ENCODE measurements at places on chromosomes 6 and 20.
A peak's percentile ranks its signal among the peaks of the same experiment; 100 is the strongest.

DNA sequence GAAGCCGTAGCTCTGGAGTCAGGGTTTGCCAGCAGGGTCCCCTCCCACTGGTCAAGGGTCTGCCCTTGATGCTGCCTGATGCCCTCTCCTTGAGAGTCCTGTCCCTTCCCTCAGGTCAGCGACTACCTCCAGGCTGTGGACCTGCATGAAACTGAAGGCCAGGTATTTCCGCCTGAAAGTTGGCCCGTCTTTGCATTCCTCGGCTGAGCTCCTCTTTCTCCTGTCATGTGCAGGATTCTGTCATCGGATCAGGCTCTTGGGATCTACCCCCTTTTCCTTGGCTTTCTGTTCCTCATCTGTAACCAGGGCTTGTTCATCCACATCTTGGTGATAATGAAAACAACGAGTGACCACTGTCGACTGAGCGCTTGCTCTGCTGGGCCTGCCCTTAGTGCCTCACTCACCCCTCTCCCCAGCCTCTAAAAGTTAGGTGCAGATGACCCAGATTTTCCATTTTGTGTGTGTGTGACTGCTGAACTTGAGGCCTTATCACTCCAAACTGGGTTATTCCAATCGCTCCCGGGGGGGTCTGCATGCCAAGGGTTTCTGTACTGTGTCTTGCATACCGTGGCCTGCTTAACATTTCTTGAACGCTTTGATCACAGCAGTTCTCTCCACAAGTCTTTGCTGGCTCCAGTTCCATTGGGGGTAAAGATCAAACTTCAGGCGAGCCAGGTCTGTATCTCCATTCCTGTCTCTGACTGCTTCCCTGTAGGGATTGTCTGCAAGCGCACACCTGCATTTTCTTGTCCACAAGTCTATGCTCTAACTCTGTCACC lies 81.6 kb downstream of the DTD1 start:
- no peak for DNase-seq

GRCh38 chr20:44714102-44714700 lies 968 bp upstream of the CCN5 start:
- DNase-seq, result no peak

GRCh38 chr6:129497481-129498441 lies 212.2 kb downstream of the ARHGAP18 start:
- DNase-seq, result no peak

- DNase-seq, result no peak
These were observed 198.6 kb downstream of the CDKAL1 start for GRCh38 chr6:20732896-20733295.

DNA sequence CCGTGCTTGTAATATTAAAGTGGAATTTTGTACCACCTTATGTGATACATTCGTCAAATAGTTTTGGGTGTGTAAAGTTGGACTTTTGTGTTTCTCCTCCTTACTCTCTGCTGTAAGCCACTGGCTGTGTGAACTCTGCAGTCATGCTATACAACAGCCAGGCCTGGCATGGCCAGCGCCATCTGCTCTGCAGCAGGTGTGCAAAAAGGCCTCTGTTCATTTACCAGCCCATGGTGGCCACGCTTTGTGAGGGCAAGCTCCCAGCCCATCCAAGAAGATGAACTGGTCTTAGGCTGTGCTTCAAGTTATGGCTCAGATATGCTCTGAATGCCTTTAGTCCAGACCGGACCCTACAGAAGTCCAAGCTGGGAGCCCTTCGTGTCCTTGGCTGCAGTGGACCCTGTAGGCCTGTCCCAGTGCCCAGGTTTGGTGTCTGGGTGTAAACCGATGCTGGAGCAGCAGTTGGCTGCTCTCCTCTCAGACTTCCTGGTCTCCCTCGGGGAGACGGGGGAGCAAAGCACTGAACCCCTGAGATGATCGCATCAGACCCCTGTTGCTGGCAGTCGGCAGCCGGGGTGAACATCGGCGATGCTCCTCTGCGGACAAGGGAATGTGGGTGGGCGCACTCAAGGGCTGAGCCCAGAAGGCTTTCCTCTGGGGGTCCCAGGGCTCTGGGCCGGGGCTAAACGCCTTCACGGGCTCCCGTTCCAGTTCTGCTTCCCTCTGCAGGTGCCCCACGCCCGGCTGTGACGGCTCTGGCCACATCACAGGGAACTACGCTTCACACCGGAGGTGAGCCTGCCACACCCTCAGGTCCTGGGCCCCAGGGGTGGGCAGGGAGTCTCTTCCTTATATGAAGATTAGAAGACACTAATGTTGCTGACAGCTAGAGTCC lies 28.6 kb upstream of the PCMTD2 start:
- no peak for DNase-seq

DNA sequence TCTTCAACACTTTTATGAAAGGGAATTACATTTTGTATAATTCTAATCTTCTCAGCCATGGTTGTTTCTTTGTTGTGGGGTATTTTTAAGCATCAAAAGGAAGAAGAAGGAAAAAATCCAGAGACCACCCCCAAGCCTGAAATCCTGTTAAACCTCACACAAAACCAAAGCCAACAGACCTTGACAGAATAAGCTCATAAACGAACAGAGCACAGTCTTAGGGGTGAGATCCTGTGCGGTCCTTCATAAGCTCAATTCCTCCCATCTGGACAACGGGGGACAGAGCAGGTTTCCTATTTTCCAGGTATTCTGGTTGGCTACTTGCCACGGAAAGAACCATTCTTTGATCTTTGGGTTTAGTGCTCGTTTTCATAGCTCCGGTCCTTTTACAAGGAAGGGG lies 151.3 kb upstream of the SULF2 start:
- no peak for DNase-seq

DNA sequence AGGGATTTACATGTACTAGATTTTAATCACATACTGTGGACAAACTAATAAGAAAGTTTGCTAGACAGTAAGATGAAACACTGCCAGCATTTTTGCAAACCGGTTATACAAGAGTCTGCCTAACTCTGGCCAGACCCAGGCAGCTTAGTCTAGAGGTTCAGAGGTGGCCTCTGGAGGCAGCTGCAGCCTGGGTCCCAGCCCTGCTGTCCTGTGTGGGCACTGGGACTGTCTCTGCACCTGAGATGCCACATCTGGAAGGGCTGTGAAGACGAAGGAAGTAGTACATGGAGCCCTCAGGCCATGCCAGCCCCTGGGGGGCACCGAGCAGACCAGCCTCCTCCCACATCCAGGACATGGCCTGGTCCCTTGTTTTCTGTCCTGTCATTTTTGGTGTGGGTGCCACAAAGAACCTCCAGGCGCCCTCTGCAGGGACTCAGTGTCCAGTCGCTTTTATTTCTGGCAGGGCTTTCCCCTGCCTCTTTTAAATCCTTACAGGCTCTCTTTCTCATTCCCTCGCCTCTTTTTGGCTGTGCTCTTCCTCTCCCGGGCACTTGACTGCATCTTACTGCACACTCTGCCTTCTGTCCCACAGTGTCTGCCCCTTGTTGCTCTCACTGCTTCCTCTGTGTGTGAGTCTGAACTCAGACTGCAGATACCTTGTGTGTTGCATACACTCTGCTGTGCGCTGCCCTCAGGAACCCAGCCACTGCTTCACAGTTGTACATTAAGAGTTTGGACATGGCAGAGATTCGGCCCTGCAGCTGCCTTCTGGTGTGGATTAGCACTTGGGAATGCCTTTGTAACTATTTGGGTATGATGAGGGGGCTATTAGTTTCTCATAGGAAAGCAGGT lies 216.7 kb downstream of the ZDHHC14 start:
- DNase-seq, result no peak

DNA sequence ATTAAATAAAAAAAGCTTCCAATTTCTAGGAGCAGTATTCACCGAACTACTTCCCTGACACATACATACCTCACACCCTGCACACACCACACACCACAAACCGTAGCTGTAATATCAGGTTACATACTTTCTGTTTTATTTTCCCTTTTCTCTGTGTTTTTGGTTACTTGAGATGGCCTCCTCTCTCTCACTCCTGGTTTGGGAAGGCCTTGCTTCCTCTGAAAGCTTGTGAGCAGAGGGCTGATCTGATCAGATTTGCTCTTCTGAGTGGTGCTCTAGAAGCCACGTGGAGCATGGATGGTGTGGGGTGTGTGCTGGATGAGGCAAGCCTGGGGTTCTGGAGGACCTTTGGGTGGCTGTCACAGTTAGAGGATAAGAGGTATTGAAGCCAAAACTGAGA lies 20.9 kb downstream of the UTRN start:
- no peak for DNase-seq

- DNase-seq, result no peak
These were observed 40.0 kb downstream of the ALDH8A1 start for GRCh38 chr6:134909701-134910592.

GRCh38 chr6:166109608-166110007 lies 58.0 kb downstream of the TBXT start:
- DNase-seq, result no peak

DNA sequence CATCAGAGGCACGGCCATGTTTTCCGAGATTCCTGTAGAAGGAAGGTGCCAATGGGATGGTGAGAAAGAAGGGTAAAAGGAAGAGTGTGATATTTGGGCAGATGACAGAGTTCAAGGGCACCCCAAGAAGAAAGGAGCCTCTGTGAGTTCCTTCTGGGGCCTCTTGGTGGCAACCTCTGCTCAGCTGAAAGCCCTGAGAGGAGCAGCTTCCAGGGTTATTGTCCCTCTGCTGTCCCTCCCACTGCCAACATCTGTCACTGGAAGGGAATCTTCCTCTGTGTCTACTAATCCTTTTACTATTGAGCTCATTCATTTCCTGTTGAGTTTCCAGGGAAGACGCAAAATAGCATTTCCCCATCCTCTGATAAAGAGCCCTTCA lies 40.0 kb upstream of the KCNK16 start:
- DNase-seq, result no peak

- DNase-seq, result no peak
These were observed 24.0 kb downstream of the RRBP1 start for GRCh38 chr20:17657898-17658647.

- DNase-seq, result no peak
These were observed 223.1 kb upstream of the SLC35B3 start for GRCh38 chr6:8658416-8658815.

GRCh38 chr6:113526553-113526952 lies 330.6 kb upstream of the MARCKS start:
- no peak for DNase-seq

DNA sequence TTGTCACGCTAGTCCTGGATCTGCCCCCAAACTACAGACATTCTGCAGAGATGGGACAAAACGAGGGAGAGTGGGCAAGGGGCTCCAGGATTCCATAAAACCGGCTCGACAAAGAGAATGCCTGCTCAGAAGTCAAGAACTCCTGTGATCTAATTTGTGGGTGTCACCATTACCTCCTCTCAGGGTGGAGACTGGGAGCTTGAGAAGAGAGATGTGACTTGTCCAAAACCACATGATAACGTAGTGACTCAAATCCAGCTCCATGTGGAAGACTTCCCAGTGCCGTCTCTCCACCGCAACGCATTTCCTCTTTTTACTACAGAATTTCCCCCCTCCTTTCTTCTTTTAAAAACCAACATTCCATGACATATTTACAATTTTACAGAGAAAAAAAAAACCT lies 44.3 kb downstream of the TRERF1 start:
- no peak for DNase-seq

- no peak for DNase-seq
These were observed 406.0 kb downstream of the GRIK2 start for GRCh38 chr6:101799531-101799930.

DNA sequence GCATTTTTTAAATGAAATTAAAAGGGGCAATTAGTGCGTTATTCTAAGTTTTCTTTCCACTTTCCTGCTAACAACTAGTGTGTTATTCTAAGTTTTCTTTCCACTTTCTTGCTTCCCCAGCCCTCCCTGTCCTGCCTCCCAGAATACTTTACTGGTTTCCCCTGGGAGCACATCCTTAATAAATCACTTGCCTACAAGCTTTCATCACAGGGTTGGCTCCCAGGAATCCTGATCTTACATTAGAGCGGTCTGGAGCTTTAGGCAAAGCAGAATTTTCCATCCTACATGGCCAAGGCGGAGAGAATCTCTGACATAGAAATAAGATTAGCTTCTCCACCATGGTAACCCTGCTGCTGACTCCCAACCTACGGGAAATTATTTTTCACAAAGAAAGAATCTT lies 150.4 kb downstream of the BFSP1 start:
- DNase-seq, result no peak

DNA sequence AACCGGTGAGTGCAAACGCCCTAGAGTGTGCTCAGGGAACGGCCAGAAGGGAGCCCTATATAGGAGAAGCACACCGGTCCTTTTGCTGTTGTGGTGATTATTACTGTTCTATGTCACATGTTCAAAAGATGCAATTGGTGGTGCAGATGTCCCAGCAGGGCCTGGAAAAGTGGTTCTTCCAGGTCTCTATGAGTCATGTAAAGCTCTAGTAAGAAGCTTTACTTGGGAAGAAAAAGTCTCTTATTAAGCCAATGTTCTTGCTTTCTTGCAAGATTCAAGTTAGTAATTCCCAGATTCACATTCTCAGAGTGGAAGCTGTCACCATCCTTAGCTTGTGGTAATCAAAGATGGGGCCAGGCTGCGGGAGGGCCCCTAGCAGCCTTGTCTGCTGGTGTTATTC lies 23.3 kb downstream of the EDN3 start:
- DNase-seq, result no peak

GRCh38 chr6:41895300-41896233 lies at the start of gene USP49:
TSS of gene USP49 (minus strand) at chr6:41895375. CDS start at chr6:41806983, 88,392 bp downstream.
- peak; percentile 89 for DNase-seq

- DNase-seq, result no peak
These were observed 227.7 kb downstream of the MEI4 start for GRCh38 chr6:77880501-77880900.

DNA sequence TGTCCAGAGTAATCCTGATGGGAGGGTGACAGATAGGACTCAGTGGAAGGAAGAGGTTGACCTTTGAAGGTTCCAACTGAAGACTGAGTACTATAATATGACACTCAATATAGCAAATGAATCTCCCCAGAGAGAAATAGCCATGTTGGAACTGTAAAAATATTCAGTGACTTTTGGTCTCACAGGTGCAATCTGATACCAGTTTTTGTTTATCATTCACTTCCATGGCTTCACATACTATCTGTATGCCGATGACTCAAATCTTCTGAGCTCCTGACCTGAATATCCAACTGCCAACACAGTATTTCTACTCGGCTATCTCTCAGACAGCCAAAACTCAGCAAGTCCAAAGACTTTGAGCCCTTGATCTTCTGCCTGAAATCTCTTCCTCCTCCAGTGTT lies 21.8 kb upstream of the PKHD1 start:
- DNase-seq, result no peak

GRCh38 chr6:81777586-81778268 lies 25.2 kb upstream of the TENT5A start:
- no peak for DNase-seq

- no peak for DNase-seq
These were observed 4.0 kb downstream of the CST9 start for GRCh38 chr20:23601715-23602114.

- DNase-seq, result no peak
These were observed 47.7 kb downstream of the STMND1 start for GRCh38 chr6:17149571-17149970.

DNA sequence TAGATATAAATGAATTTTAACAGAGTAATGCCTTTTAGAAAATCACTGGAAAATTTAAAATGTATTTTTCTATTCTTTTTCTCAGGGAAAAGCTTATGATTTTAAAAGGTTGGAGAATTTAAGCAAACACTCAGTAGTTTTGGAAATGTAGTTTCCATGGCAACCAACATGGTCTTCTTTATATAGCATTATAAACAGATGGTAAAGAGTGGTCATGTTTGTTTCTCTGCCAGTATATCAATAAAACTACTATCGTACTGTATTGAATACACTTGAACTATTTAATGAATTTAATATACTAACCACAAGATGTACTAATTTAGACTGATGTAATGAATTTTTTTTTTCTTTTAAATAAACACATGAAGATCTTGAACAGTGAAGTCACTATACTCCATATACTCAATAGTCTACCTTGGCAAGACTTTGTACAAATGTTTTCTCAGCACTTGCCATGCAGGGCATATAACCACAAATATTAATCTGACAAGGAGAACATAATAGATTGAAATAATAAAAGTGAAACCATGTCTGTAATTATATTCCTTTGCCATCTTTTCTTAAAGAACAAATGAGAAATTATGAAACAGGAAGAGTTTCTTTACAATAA lies 105.5 kb downstream of the PDSS2 start:
- no peak for DNase-seq

Data from activated CD4-positive, alpha-beta T cell treated with anti-CD3 and anti-CD28 coated beads, Interleukin-2, amount 50 U/mL, for 24 hours (primary cell).